ENCODE measurements at places on chromosomes 11 and 22. TPM values are rescaled to one million over a fixed set of nuclear protein-coding genes. Genes with fewer than 3 reads are reported as not detected.

DNA sequence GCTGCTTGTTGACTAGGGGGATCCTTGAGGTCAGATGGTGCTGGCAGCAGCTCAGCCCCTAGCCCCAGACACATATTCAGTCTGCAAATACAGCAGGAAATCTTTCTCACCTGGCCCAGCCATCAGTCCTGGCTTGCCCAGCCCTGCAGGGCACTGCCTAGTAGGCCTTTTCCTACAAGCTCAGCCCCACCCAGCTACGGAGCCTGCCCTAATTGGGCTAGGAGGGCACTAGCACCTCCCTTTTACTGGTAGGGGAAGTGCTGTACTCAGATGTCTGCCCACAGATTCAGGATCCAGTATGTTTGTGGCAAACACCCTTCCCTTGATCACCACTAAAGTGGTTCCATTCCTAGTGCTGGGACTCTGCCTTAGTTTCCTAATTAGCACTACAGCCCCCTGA, 257.1 kb upstream of the CADM1 start:
- H3K4me3 ChIP-seq = no peak overlapping the region
- DNase-seq = no peak
- no peaks in the 10 kb centered on the region for H3K4me1 ChIP-seq
- no peaks in the 10 kb centered on the region for H3K36me3 ChIP-seq

DNA sequence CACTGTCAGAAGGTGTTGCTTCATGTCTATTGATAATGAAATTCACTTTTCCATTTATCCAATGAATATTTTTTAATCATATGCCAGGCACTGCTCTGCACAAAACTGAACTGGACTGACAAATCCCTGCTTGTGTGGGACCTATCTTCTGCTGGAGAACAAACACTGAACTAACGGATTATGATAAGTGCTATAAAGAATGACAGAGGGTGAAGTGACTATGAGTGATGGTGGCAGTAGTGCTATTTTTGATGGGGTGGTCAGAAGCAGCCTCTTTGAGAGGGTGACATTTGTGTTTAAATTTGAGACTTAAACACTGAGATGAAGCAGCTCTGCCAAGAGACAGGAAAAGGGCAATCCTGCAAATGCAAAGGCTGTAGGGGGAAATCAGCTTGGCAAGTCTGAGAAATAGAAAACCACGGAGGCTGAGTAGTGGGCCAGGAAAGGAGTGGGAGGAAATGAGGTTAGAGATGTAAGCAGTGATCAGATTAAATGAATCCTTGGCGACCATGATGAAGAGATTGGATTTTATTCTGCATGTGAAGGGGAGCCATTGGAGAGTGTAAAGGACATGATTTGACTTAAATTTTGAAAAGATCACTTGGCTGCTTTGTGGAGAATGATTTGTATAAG, 6.0 kb downstream of the TBCEL start:
- H3K4me1 ChIP-seq = peaks cover 16% of the 10 kb centered on the region
- no peak for DNase-seq
- H3K27me3 ChIP-seq = no peaks in the 10 kb centered on the region
- H3K27ac ChIP-seq = no peak overlapping the region
- H3K36me3 ChIP-seq = no peaks in the 10 kb centered on the region
- no peak overlapping the region for H3K4me3 ChIP-seq

DNA sequence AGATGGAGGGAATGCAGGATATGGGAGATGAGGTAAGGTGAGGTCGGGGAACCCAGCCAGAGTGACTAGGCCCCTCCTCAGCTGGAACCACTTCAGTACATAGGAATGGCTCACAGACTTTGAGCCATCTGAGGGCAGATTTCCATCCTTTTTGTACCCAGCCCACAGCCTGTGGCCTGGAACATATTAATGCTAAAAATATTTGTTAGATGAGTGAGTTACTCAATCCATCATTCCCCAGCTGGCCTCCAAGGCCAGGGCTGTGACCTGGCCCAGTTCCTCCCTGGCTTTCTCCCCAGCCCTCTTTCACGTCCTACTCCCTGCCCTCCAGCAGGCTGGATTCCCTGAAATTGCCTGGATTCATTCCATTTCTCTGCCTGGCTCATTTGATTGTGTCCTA, 57.2 kb upstream of the PRDM11 start:
- no peaks in the 10 kb centered on the region for H3K27me3 ChIP-seq
- no peak for DNase-seq
- no peak overlapping the region for H3K4me3 ChIP-seq
- no peaks in the 10 kb centered on the region for H3K36me3 ChIP-seq
- no peak overlapping the region for H3K27ac ChIP-seq
- no peaks in the 10 kb centered on the region for H3K4me1 ChIP-seq

The GP1BB gene
- total RNA-seq = not detected

- no peak overlapping the region for H3K27ac ChIP-seq
- no peak overlapping the region for H3K4me3 ChIP-seq
- H3K36me3 ChIP-seq = no peaks in the 10 kb centered on the region
- H3K27me3 ChIP-seq = peaks cover 21% of the 10 kb centered on the region
- DNase-seq = no peak
These were observed 56.6 kb upstream of the PRDM11 start for GRCh38 chr11:45089676-45090499.

DNA sequence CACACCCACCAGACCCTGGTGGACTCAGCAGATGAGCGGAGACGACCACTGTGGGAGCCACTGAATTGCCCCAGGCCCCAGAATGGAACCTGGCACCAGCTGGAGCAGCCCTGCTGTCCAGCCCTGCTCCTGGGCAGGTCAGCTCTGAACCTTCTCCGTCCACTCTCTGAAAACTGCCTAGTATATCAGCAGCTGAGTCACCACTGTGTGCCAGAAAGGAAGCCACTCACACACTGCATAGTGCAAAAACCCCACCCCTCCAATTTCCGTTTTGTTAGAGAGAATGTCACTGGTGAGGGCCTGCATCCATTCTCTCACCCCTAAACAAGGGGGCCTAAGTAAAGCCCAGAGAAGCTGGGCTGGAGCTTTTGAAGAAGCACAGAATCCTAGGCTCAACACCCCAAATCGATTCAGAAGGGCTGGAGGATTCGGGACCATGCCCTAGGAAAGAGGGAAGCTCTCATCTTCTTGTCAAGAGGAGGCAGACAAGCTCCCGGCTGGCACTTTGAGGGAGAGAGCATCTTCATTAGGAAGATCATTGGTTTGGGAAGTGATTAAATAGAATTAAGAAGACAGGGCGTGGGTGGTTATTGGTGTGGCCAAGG, 44.5 kb downstream of the GALNT18 start:
- peaks cover 12% of the 10 kb centered on the region for H3K27me3 ChIP-seq
- H3K36me3 ChIP-seq = no peaks in the 10 kb centered on the region
- H3K4me1 ChIP-seq = no peaks in the 10 kb centered on the region
- DNase-seq = no peak
- H3K4me3 ChIP-seq = no peak overlapping the region

- DNase-seq = no peak
- no peaks in the 10 kb centered on the region for H3K27me3 ChIP-seq
- H3K27ac ChIP-seq = no peak overlapping the region
- H3K4me1 ChIP-seq = peaks cover 4% of the 10 kb centered on the region
- H3K4me3 ChIP-seq = no peak overlapping the region
These were observed 70.5 kb downstream of the LINC01488 start for GRCh38 chr11:69551963-69552362.

GRCh38 chr11:111409915-111410314, 30.8 kb upstream of the POU2AF1 start:
- no peaks in the 10 kb centered on the region for H3K36me3 ChIP-seq
- H3K4me1 ChIP-seq = peaks cover 24% of the 10 kb centered on the region
- H3K4me3 ChIP-seq = no peak overlapping the region
- H3K27ac ChIP-seq = no peak overlapping the region
- H3K27me3 ChIP-seq = no peaks in the 10 kb centered on the region
- DNase-seq = no peak

DNA sequence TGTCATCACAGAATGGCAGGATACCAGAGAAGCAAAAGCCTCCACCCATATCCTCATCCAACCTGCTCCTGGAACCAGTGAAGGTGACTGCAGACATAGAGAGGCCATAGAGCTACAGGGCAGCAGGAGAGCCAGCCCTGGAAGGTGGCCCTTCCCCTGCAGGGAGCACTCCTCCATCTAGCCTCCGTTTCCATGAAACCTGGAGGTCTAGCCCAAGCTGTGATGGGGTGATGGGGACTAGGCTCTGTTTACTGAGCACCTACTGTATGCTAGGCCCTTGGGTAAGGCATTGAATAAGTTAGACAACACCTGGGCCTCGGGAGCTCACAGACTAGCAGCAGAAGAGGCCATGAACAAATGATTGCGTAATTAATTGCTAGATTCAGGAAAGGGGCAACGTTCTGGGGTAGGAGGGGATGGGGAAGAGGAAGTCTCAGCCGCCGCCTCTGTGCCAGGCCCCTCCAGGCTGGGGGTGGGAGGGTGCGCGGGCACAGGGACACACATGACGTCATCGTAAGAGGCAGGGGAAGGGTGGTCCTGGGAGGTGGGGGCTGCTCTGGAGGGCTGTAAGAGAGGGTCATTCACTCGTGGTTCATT, 784 bp upstream of the SYNGR1 start:
- DNase-seq = no peak
- H3K27me3 ChIP-seq = peaks cover 12% of the 10 kb centered on the region
- peaks cover 23% of the 10 kb centered on the region for H3K4me1 ChIP-seq
- no peak overlapping the region for H3K27ac ChIP-seq

DNA sequence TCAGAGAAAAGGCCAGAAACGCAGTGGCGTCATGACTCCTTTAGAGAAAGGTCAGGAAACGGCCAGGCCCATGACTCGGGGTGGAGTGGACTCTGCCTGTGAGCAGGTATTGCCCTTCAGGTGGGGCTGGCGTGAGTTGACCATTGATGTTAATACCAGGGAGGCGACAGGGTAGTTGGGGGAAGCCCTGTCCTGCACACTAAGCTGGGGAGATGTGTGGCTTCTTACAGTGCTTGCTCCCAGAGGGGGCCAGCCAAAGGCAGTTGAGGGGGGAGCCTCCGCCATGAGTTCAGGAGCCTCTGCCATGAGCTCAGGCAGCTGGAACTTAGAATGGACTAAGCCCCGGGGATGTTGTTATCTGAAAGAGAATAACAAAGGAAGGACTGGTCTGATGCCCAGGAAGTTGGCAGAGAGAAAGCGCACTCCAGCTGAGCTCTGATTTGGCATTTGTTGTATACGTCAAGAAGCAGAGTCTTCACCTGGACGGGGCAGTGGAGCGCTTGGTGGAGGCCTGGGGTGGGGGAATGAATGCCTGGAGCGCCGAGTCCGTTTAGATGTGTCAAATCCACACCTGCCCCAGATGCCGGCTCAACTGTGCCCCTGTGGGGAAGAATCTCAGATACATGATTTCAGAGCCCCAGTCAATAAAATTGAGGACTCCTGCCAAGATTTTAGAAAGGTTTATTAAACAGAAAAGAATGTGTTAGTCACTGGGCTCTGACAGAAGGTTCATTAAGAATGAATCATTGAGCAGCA, 222.5 kb downstream of the TBC1D22A start:
- H3K27ac ChIP-seq = no peak overlapping the region
- no peaks in the 10 kb centered on the region for H3K4me1 ChIP-seq
- H3K36me3 ChIP-seq = peaks cover 1% of the 10 kb centered on the region
- H3K27me3 ChIP-seq = no peaks in the 10 kb centered on the region
- no peak overlapping the region for H3K4me3 ChIP-seq
- DNase-seq = no peak

All from HepG2 (cell line).